ENCODE measurements at places on chromosomes 6 and 20.

- ATAC-seq, result no peak
Observed at GRCh38 chr6:72857791-72858585, 236.1 kb downstream of the KCNQ5 start.

GRCh38 chr6:160170018-160170680 is 48.5 kb downstream of the SLC22A1 start:
- ATAC-seq, result no peak

DNA sequence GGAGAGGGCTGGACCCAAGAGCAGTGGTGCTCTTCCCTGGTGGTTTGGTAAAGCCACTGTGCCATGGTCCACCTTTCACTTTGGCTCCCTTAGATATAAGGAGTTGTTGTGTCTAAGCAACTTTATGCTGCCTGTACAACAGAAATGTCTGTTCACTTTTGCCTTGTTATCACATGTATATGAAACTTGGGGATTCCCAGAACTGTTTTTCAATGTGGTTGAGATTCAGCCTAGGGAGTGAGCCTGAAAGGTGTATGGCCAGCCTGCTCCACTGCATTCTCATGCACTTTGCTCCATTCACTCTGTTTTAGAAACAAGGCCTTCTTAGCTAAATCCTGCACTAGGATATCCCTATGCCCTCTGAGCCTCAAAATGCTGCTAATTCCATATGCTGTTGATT is 234.5 kb upstream of the THEMIS start:
- ATAC-seq, result no peak

DNA sequence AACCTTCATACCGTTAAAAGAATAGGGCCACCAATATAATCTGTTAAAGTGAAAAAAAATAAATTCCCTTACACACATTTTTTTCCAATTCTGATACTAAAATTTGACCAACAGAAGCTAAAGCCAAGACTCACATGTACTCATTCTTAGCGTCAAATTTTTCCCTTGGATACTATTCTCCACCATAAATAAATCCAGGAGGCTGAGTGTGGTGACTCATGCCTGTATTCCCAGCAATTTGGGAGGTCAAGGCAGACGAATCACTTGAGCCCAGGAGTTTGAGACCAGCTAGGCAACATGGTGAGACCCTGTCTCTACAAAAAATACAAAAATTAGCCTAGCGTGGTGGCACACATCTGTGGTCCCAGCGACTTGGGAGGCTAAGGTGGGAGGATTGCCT is 43.9 kb downstream of the SCML4 start:
- ATAC-seq, result no peak

GRCh38 chr6:31736021-31736767 is at the start of gene CLIC1:
Gene CLIC1, minus strand, starts transcription at chr6:31736530. Its CDS starts 230 bp downstream, at chr6:31736300.
- peak; percentile 69 for ATAC-seq

- ATAC-seq, result no peak
Observed at GRCh38 chr6:137815692-137816091, 51.4 kb upstream of the TNFAIP3 start.

GRCh38 chr6:33167374-33168283 is 24.6 kb downstream of the COL11A2 start:
- no peak for ATAC-seq

GRCh38 chr6:169164986-169165385 is 88.7 kb downstream of the THBS2 start:
- ATAC-seq, result no peak

GRCh38 chr6:102686461-102686860 is 1293.0 kb downstream of the GRIK2 start:
- no peak for ATAC-seq

DNA sequence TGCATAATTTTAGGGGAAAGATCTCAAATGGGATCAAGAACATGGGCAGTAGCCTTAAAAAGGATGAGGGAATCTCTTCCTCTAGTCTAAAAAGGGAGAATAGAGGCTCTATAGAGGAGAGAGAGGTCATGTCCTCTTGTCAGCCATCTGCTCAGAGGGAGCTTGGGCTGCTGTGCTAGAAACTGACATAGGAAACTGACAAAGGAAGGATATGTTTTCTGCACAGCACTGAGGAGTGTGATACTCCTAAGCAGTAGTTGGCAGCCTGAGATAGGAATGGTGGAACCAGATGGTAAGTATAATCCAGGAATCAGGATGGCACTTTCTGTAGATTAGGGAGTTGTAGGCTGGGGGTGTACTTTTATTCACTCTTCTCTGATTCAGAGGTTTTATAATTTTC is 59.2 kb downstream of the PTPRA start:
- no peak for ATAC-seq

DNA sequence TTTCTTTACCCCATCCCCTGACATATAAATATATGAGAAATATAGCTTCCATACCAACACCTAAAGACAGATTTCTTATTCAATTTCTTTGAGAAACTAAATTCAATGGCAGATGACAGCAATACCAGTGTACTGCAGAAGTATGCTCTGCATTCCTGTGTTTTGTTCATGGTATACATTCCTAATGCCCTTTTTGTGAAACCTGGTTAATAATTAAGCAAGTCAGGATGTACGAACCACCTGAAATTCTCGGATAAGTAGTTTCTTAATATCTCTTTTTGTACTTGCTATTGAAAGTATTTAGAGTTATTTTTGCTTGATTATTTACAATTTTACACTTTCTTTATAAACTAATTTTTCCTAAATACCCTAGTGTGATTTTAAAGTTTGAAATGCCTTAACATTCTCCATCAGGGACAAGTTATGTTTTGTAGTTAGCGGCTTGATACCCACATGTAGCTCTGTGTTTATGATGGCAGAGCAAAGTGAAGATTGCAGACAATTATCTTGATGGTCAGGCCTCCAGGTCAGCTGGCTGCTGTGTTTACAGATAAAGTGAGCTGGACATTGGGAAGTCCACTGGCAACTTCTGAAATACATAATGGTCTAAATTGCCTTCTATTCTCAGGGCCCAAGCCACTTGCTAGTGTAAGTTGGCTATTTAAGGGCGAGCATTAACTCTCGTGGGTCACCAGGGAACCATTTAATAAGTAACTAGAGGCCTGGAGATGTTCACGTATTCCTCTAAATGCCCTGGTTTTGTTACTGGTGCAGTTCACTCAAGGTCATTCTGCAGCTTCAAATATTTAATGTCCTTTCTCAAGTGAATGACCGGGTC is 58.2 kb downstream of the PLCB1 start:
- no peak for ATAC-seq

GRCh38 chr6:14466278-14466677 is 348.7 kb downstream of the CD83 start:
- no peak for ATAC-seq

GRCh38 chr6:279341-280029 is 12.8 kb upstream of the DUSP22 start:
- no peak for ATAC-seq

DNA sequence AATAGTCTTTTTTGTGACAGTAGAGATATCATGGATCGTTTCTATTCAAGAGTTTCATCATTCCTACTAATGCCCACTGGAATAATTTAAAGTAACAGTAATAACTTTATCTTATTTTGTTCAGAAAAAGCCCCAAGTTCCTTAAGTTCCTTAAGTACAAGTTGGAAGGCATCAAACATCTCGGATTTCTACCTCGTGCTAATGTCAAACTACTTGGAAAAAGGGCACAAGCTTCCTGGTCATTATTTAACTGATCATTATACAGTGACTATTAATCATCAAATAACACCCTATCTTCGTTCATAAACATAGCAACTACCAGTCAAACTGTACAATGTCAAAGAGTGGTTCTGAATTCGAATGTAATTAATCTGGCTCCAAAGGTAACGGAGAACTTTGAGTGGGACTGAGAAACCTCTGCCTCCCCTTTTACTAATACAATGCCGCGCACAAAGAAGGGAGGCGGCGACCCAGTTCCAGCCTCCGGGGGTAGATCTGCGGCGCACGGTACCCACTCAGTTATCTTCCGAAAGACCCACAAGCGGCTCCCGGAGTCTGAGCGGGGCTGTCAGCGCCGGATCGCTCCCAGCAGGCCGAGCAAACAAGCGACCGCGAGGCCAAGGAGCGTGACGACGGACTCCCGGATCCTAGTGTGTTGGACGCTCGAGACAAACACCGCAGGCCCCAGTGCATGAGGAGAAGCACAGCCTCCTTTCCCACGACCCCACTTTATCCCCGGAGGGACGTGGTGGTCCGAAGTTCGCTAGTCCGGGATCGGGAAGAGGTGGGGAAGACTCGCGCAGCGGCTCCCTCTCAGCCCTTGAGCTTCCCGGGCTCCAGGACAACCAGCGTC is 716 bp downstream of the SHPRH start:
- peak; percentile 29 for ATAC-seq

DNA sequence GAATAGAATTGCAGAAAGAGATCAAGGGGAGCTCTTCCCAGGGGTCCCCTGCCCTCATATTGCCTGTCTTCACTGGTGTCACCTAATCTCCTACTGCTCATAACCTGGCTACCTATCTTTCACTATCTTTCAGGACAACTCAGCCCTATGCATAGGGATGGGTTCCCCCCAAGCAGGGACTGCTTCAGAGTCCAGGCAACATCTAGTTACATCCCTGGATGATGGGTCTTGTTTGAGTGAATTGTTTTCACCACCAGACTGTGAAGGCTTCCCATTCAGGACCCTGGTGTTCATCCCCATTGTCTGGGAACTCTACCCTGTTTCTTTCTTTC is 850 bp upstream of the HECA start:
- no peak for ATAC-seq

GRCh38 chr6:133242637-133243585 is 1.8 kb downstream of the EYA4 start:
- no peak for ATAC-seq

DNA sequence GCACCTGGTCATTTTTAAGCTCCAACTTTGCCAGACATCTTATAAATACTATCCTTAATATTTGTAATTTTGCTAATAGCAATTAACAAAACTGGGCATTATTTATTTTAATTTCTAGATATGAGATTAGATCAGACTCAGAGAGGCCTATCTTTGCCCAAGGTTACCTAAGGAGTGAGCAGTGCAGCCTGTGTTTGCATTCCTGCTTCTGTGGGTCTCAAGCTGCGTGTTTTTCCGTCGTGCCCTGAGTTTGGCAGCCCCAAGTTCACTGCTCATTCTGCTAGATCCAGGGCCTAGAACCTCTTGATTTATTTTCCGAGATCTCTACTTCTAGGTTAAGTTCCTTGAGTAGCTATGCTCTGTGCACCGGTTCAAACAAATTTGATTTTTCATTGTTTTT is 11.0 kb upstream of the ADGRG6 start:
- ATAC-seq, result no peak

DNA sequence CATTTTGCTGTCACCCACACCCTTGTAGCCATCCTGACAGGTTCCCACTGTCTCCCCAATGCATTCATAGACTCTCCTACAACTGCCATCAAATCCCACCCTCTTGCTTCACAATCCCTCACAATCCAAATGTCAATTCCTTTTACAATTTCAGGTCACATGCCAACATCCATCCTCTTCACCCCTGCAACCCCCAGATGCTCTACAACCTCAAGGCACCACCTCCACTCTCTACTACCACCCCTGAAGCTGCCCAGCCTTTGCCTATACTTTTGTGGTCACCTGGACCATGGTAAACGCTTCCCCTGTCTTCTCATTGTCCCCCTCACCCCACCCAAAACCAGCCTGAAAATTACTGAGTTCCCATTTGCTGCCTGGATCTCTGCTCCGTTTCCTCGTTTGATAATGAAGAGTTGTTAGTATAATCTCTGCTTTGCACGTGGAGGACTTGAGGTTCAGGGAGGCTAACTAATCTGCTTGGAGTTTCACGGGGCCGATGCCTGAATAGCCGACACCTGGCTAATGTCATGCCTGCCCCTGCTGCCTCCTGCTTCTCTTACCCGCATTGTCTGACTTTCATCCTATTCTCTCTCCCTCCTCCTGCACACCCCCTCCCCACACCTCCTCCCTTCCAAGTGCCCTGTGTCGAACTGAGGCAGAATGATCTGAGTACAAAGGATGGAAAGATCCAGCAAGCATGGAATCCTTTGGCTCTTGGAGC is 82.4 kb upstream of the TOX2 start:
- ATAC-seq, result no peak

GRCh38 chr20:57465486-57465885 is 59.5 kb downstream of the CTCFL start:
- no peak for ATAC-seq

DNA sequence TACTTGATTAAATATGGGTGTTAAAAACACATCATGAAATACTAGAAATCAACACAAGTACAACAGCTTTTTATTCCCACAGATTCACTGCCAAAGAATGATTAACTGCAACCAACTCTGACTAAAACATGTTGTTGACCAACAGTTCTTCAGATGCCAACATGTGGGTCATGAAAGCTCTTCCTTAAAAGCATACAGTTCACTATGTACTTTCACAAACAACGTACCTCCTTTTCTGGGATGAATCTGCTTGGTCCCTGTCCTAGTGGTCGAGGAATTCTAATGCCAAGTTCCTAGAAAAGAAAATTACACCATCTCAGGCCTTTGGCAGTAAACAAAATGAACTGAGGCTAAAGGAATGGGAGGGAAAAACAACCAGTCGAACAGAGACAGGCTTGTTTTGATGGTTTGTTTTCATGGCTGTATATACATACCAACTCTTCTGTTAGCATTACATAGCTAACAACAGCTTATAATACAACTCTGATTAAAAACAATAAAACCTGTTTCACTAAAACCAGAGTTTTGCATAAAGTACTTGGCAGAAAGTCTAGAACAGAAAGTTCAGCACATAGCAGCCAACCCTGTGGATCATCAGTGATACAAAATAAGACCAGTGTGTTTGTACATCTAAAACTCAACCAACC is 92.5 kb downstream of the SESN1 start:
- peak; percentile 94 for ATAC-seq

DNA sequence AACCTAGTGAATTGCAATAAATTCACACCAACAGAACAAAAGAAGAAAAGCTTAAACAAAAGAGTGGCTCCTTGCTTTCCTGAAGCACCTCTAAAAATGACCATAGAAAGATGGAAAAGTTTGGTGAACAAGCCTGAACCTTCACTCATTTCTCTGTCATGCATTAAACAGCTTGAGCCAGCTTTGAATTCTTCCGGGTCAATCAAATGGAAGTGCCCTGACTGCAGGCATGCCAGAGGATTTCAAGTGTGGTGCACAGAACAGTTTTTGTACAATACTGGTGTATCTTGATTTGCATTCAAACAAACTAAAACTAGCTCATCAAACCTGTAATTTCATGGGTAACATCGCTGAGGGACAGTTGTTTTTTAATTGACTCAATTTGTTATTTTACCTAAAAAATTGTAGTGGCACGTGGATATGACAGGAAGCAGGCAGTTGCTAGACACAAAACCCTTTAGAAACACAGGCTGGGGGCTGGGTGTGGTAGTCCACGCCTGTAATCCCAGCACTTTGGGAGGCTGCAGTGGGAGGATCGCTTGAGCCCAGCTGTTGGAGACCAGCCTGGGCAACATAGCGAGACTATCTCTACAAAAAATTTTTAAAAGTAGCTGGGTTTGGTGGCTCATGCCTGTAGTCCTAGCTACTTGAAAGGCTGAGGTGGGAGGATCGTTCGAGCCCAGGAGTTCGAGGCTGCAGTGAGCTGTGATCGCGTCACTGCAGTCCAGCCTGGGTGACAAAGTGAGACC is 9.1 kb downstream of the CASS4 start:
- no peak for ATAC-seq

GRCh38 chr20:31542963-31543362 is 28.7 kb downstream of the HM13 start:
- ATAC-seq, result no peak

- no peak for ATAC-seq
Observed at GRCh38 chr6:162363757-162364156, 363.8 kb downstream of the PRKN start.

All from gastroesophageal sphincter (tissue), 4 donors.